Activated CD4-positive, alpha-beta T cell treated with anti-CD3 and anti-CD28 coated beads for 36 hours (primary cell): ENCODE measurements at places on chromosomes 1 and 21. TPM values are rescaled to one million over a fixed set of nuclear protein-coding genes. Genes with fewer than 3 reads are reported as not detected.

NKAIN1 gene
- not detected for total RNA-seq

LHX4 gene
- total RNA-seq = not detected

RGS13 gene
- total RNA-seq = not detected

NUDT4B gene
- 0.46 TPM for total RNA-seq

TP73 gene
- total RNA-seq = 0.32 TPM
